ENCODE measurements at places on chromosomes 11 and 22.

- no peak for DNase-seq
Observed at GRCh38 chr22:45484742-45485141, 17.9 kb upstream of the FBLN1 start.

DNA sequence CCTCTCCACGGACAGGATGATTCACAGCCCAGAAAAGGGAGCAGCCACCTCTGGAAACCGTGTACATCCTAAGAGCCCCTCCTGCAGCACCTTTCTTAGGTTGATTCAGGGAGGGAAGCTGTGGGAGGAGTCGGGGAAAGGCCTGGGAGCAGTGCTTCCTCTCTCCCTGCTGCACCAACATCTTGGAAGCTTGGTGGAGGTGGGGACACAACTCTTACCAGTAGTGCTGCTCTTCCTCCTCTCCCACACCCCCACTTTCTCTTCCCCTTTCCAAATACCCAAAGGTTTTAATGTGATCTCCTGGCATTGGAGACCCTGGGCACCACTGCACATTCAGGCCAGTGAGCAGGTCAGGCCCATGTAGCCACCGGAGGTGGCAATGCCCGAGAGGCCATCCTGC, 46.4 kb upstream of the HORMAD2 start:
- no peak for DNase-seq

DNA sequence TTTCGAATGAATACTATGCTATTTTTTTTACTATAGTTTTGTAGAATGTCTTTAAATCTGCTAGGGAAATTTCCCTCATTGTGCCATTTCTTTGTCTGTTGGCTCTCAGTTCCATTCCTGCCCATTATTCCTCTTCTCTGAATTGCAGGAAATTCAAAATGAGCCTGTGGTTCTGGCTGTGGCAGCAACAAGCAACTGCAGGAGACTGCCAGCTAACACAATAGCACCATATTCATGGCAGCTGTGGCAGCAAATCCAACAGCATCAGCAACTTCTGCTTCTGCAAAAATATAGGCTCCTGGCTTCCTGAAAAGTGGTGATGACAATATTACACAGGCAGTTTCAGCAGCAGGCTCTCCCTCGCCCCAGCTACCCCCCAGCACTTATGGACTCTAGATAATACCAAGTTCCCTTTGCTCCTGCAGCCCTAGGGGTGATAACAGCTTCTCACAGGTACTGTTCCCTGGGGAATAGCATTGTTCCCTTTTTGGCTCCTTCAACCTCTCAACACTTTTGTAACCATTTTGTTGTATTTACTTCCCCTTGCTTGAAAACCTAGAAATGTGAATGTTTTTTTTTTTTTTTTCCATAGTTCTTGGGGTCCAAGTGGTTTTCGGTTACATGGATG, 9.3 kb downstream of the PATE4 start:
- no peak for DNase-seq

DNA sequence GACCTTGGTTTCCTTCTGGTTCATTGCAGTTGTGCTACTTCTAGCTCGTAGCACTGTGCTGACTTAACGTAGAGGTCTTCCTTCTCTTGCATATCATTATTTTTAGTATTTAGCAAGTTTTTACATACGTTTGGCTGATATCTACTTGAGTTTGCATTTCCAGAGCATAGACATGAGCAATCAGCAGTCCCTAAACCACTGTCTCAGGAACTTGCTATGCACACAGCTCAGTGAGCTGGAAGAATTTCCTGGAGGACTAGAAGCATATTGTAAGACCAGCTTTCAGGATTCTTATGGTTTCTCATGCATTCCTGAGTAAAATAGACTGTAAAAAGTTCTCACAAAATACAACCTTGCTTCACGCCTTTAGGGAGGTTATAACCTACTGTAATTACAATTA, 226.7 kb upstream of the PDGFD start:
- DNase-seq = no peak

DNA sequence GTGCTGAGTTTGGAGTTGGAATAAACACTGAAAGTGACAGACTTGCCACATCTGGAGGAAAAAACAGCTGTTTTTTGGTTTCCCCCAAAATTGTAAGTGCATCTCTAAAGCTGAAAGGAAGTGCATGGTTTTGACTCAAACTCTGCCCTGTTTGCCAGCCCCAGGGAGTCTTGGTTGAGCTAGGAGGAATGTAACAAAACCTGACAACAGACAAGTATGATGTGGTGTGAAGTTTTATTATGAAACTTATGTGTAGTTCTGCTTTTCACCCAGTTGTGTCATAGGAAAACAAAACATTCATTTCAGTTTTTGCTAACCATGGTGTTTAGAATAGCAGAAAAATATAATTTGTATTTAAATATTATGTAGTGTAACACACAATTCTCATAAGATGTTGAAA, 31.7 kb upstream of the PDE3B start:
- DNase-seq = no peak

GRCh38 chr11:82076126-82076525, 657.5 kb downstream of the FAM181B start:
- no peak for DNase-seq

DNA sequence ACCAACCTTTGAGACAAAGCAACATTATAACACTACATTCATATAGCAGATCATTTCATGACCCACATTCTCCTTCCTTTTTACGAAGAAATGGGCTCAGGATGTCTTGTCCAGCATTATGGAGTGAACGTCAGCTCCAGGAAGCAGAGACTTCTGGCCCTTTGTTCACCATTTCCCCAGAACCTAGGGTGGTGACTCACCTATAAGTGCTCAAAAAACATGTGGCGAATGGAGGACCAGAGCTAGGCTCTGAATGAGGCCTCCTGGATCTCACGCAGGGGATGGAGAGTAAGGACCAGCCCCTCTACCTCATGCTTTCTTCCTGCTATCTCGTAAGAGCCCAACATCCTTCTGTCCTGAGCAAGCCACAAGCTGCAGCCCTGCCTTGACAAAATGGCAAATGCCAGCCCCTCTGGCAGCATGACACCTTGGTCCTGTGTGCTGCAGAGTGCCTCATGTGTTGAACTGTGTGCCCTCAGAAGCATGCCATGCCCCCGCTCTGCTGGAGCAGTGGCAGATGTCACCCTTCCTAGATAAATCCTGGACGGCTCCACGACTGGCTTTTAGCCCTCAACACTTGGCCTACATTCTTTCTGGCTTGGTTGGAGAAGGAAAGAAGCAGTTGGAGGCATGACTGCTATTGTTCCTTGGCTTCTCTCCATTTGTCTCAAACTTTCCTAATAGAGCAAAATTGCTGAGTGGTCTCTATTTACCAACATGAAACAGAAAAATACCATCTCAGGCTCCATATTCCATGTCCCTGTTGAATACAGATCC, 6.5 kb upstream of the ST3GAL4 start:
- DNase-seq = no peak

DNA sequence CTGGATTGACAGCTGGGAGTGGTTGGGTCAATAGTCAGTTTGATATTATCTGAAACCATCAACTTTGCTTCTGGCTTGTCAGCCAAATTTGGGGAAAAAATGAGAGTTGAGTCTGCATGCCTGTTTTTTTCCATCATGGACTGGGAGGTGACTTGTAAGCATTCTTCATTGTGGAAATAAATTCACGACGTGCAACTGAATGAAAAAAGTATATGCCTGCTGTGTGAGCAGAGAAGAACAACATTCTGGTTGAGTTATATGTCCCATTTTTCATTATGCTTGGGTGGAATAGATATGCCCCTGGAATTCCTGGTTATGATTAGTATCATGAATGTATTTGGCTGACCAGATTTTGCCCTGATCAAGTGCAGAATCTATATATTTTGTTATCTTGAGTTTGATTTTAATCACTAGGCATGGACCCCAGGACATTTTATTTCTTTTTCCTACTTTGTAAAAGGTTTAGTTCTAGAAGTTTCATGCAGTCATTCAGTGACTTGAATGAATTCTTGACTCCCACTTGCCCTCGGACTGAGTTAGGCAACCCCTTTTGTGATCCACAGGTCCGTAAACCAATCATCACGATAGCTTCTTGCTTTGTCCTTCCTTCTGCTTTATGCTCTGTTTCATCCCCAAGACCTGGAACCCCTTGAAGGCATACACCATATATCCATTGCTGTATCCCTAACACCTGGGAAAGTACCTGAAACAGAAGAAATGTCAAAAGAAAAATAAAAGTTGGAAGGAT, 205.8 kb downstream of the NAV2 start:
- no peak for DNase-seq

GRCh38 chr22:28619236-28619635, 60.4 kb downstream of the TTC28 start:
- no peak for DNase-seq

GRCh38 chr22:44448271-44448830, 49.7 kb downstream of the RTL6 start:
- no peak for DNase-seq

GRCh38 chr11:129533395-129533794, 157.7 kb downstream of the BARX2 start:
- DNase-seq = no peak

GRCh38 chr11:14967581-14968243, 4.4 kb downstream of the CALCA start:
- no peak for DNase-seq

DNA sequence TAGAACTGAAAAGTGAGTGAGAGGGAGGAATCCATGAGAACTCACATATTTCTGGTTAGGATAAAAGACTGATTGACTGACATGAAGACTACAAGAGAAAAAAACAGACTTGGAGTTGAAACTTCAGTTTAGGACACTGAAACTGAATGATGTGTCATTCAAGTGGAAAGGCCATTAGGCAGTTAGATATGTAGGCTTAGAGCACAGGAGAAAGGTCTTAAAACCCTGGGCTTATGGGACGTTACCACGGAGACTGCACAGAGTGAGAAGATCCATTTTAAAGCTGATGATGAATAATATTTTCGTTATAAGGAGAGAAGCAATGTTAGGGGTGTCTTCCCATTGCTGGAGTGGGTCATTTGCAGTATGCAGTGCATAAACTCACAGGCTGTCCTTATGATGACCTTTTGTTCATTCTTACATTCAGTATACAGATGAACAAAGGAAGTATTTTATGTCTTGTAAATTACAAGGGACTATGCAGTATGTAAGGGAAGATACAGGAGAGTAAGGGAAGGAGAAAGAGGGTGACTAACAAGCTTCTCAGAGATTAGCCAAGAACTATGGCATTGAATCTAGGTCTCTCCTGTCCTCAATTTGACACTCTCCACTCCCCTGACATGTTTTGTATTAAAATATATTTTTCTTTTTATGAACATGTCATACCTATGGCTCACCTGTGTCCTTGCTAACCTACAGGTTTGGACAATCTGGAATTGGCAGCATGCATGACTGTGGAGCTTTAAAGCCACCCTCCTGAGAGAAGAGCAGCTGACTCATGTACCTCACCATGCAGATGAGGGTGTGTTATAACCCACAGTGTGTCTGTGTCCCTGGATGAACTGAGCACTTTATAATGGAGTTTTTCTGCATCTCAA, 63.7 kb downstream of the MAML2 start:
- no peak for DNase-seq

GRCh38 chr11:110972640-110973039, 260.4 kb upstream of the ARHGAP20 start:
- DNase-seq = no peak

GRCh38 chr11:36086366-36086765, 142.5 kb downstream of the LDLRAD3 start:
- DNase-seq = no peak

GRCh38 chr11:35624316-35624715, 6.1 kb downstream of the FJX1 start:
- DNase-seq = no peak

GRCh38 chr11:121472312-121472711, 19.5 kb upstream of the SORL1-AS1 start:
- no peak for DNase-seq

DNA sequence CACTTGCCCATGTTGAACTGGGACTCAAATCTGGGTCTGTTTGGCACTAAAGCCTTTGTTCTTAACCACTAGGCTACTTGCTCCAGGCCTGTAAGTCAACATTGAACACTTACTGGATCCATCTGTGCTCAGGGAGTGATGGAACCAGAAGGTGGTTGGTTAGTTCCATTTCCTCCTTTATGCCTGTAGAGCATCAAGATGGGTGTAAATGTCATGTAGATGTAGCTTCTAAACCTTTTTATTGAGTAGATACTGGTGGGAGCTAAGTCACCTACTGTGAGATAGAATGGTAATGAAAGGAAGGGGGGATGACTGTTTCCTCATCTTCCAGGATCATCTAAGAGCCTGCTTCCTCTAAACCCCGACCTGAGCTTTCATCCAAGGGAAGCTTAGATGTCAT, 38.6 kb upstream of the ALKBH3 start:
- DNase-seq = no peak

- no peak for DNase-seq
Observed at GRCh38 chr11:74001822-74002286, 7.0 kb downstream of the UCP3 start.

DNA sequence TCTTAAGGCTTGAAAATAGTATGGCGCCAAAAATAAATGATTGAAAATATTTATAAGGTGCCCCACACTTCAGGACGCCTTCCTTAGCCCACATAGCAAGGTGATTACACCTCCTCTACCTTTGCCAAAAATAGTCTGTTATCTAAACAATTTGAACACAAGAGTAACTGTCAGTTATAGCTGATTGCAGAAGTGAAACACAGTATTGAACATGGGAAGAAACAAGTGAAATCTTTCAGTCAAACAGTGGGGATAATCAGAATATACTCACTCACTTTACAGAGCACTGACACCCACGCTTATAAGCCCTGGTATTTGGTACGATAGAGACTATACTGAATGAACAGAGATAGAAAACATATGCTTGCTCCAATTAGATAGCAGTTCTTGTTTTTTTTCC, 203.1 kb downstream of the RAB38 start:
- no peak for DNase-seq

DNA sequence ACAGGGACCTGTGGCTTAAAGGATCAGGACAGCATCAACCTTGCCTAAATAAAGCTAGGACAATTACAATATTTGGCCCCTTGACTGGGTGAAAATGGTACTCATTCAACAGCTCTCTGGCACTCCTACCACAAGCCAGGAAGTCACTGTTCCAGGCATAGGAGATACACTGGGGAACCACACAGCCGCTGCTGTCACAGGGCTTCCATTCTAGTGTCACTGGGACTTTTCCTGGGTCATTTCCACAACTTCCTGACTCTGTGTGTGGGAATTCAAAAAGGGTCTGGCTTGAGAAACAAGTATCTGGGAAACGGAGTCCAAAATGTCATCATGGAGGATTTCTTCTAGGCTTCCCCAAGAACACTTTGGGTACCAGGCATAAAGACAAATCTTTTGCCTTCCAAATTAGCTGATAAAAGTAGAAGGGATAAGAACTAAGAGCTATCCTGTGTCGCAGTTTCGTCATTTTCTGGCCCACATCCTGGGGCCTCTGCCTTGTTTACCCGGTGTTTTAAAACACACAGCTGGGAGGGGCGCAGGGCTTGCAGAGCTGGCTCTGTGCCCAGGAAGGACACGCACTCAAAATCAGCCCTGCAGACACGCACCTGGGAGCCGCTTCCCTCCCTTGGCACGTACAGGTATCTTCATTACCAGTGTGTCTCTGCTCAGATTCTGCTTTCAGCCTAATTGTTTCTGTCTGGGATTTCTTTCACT, 38.0 kb downstream of the TMEM45B start:
- peak; percentile 74 for DNase-seq

DNA sequence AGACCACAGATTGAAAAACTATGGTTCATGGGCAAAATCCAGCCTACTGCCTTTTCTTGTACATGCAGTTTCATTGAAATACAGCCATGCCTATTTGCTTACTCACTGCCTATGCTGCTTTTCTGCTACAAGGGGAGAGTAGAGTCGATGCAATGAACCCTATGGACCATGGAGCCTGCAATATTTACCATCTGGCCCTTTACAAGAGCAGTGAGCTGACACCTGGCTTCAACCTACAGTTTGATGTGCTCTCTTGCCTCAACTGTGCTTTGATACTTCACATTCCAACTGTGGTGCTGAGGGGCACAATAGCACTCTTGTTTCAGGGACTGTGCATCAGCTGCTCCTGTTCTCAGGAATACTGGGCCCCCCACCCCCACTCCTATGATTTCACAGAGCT, 239.5 kb upstream of the SORL1-AS1 start:
- no peak for DNase-seq

All from CD4-positive, alpha-beta T cell treated with Interleukin-12 subunit alpha and Interleukin-12 subunit beta, for 1 hour (primary cell).